ENCODE measurements at places on chromosomes 5 and 9.
A peak's percentile ranks its signal among the peaks of the same experiment; 100 is the strongest.

GRCh38 chr5:149969181-149969930 is 8.8 kb downstream of the SLC26A2 start:
- no peak for DNase-seq

DNA sequence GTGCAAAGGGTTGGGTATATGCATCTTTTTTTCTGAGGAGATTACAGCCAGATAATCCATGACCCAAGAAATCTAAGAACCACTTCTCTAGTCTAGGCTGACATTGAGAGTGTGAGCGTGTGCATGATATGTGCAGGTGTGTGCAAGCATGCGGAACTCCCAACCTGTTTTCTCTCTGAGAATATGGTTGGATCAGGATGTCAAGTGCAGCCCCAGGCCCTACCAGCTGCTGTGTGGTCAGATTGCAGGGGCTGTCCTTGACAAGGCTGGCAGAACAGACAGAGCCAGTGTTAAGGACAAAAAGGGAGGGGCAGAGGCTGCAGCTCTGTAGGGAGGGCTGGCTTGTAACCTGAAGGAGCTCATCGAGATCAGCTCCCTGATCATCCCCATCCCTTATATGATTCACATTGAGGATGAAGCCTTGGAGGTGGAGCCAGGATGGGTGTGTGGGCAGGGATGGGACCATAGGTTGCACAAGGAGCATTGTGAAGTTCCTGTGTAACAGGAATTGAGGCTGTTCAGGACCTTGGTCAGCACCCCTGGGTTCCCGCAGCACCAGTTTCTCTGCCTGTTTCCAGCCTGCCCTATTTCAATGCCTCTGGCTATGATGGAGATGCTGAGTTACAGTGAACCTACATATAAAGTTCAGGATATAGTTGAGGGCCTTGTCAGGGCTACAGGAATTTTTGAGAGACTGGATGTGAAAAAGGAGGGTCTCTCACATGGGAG is 52.6 kb upstream of the ARAP3 start:
- DNase-seq = peak; percentile 65

GRCh38 chr9:13532407-13532806 is 252.9 kb upstream of the MPDZ start:
- no peak for DNase-seq

DNA sequence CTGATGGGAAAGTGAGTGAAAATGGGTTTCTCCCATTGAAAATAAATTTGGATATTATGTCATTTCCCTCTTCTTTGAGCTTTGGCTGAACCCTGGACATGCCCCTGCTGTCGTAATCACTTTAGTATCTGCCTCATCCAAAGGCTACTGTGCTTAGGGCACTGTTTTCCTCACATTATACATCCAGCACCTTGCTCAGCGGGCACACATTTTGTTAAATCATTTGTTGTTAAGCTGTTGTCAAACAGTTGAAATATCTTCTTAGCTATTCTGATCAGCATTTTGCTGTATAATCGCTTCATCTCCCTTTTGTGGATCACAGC is 352.7 kb upstream of the CD180 start:
- no peak for DNase-seq

GRCh38 chr9:81396528-81396927 is 292.8 kb downstream of the TLE1 start:
- DNase-seq = peak; percentile 44

- DNase-seq = peak; percentile 28
Observed at GRCh38 chr5:78162253-78162862, 132.1 kb downstream of the AP3B1 start.

- no peak for DNase-seq
Observed at GRCh38 chr5:80048084-80048780, 13.1 kb downstream of the THBS4 start.

DNA sequence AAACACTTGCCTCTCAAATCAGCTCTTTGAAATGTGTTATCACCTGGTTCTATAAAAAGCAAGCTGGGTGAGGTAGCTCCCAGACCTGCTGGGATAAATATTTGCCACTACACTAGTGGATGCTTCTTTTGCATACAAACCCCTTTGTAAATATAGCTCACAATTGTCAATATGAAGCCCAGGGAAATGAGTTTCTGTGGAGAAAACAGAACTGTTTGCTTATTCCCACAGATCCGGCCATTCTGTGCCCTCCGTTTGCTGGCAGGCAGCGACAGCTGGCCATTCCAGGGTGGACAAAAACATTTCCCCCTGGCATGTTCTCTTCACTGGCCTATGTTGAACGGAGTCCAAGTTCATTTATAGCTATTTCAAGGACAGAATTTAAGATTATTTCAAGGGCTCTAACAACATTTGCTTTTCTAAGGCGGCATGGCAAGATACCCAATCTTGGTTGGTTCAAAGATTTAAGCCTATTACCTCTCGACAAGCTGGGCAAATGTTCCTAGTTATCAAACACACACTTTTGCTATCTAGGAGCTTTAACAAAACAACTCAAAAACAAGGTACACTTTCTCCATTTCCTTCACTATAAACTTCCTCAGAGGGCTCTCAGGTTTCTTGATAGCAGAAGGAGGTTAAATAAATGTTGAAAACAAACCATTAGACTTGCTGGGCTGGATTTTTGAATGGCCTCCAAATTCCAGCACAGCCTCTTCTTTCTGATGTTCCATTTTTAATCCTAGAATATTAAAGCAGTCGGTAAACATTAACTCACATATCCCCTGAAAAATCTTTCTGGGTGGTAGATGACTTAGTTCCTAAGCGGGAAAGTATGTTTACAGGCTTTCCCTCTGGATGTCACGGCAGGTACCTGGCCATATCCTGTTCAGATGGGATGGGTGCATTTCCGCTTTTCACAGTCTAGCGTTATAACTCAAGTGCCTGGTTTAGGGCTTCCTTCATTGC is 332.3 kb downstream of the PLK2 start:
- no peak for DNase-seq

DNA sequence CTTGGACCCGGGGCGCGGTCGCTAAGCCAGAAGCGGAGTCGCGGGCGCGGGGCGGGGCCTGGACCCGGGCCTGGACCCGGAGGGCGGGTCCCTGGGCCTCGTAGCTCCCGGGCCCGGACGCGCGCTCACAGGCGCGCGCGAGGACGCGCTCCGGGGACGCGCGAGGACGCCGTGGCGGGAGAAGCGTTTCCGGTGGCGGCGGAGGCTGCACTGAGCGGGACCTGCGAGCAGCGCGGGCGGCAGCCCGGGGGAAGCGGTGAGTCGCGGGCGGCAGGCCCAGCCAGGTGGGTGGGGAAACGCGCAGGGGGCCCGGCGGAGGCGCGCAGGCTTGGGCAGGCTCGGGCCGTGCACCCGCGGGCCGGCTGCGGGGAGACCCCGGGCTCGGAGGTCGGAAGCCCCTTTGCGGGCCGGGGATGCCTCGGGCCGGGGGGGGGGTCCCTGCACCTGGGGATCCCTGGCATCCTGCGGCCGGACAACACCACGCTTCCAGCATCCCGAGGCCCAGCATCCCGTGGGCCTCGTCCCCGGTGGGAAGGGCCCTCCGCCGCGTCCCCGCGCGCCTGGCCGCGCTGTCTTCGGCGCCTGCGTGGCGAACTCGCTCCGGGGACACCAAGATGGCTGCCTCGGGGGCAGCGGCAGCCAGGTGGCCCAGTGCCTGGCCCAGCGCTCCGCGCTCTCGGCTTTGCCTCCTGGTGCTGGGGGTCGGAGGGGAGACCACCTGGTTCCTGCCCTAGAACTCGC is at the start of gene SFXN1:
SFXN1 (plus strand) TSS at position 177 of the 741 bp plus-strand sequence. CDS start 13,544 bp downstream, outside the sequence.
- peak; percentile 70 for DNase-seq

DNA sequence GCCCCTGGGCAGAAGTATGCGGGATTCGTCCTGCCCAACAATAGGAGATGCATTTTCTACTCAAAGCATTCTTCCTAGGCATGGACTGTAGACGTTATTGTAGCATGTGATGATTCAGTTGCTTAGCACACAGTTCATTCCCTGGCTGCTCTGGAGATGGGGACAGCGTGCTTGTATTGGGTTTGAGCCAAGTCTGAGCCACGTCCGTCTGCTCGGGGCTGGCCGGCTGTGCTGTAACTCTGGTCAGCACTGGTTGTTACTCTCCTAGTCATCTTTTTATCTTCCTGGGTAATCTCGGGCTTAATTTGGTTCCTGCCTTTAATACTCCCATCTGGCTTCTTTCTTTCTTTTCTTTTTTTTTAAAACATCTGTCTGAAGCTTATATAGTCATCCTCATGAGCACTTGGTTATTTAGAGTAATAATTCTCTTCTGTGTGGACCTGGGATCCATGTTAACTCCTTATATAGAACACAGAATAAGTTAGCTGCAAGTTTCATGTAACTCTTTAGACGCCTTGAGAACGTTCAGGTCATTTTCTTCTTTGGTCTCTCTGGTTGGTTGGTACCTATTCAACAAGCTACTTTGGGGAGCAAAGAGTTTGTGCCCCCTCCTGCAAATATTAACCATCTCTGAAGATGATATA is 118.8 kb upstream of the RPS23 start:
- DNase-seq = peak; percentile 97

DNA sequence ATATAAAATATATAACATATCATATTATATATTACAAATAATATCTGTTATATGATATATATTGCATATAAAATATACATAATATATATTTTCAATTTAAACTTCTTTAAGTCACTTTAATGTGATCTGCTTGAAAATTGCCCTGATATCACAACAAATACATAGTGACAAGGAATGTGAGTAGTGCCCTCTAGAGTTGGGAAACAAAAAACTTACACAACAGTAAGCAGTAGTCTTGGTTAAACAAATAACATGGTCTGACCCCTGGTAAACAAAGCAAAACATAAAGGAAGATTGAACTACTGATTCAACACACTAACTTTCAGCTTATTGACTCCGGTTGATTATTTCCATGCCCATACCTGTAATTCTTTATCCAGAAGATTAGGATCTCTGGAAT is 188.3 kb upstream of the NMUR2 start:
- DNase-seq = no peak

GRCh38 chr5:90902651-90903386 is 344.2 kb downstream of the ADGRV1 start:
- DNase-seq = no peak

DNA sequence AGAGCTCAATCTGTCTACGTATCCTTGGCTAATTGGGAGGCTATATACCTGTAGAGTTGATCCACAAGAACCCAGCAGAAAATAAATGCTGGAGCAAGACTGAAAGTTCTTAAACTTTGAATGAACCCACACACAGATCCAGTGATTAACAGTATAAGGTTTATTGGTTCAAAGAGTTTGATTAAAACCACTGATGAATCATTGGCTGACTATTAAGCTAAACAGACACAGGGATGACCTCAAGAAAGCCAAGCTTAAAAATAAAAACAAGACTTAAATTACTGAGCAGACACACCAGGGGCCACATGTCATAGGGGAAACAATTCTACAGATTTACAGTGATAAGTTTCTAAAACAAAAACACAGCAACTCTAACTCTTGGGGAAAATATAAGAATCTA is 163.6 kb downstream of the SPATA31D1 start:
- DNase-seq = peak; percentile 32

- no peak for DNase-seq
Observed at GRCh38 chr5:130102375-130102774, 198.1 kb downstream of the CHSY3 start.

DNA sequence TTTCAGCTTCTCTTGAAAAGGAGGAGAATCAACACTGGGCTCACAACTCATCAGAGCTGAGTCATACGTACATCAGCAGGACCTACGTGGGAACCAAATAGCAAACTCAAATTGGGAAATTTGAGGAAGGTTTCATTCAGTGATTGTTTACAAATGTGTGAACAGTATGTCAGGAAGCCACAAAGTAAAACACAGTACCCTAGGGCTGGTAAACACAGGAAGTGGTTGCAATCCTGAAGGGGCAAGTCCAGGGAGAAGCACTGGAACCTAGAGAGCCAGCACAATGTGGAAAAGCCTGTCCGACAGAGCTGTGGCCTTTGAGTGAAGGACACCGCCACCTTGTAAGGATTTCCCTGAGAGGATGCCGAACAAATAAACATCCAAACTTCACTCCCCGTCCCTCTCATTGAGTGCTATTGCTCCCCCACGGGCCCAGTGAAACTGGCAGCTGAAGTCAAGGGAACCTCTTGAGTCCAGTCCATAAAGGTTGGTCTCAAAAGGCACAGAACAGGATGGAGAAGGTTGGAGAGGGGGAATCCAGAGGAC is 26.7 kb upstream of the RICTOR start:
- DNase-seq = peak; percentile 98

DNA sequence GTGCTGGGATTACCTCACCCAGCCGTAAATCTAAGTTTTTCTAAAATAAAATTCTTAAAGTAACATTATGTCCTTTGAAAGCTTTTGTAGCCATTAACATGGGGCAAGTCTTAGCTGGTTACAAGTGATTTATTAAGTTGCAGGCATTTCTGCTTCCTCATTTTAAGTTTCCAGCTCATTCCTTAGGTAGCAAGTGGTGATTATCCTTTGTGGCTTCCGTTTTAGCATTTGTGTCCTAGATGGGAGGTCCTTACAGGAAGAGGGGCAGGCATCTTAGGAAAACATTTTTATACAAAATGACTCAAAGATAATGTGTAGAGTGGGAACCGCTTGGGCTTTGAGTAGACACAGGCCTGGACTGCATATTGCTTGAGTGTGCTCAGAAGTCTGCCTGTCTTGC is 35.0 kb upstream of the ROPN1L start:
- no peak for DNase-seq

Measured in mesenchymal stem cell (in vitro differentiated cells and primary cell).